ENCODE measurements at places on chromosomes 7 and 10. TPM values are rescaled to one million over a fixed set of nuclear protein-coding genes. Genes with fewer than 3 reads are reported as not detected.
A peak's percentile ranks its signal among the peaks of the same experiment; 100 is the strongest.

Gene ST8SIA6
- total RNA-seq: not detected

Gene MYH16
- 1.1 TPM for total RNA-seq

Gene PRDX3
- total RNA-seq: 269 TPM

Gene GSAP
- total RNA-seq: 7.4 TPM

Gene LAMB4
- 0.10 TPM for total RNA-seq

Gene CDK14
- 9.3 TPM for total RNA-seq

Gene PSMA2
- 438 TPM for total RNA-seq

Gene PIP
- not detected for total RNA-seq

Gene BET1
- total RNA-seq: 60.7 TPM

Gene TBX20
- total RNA-seq: 0.12 TPM

GRCh38 chr7:74349621-74350020 is 60.4 kb downstream of the CLIP2 start:
- no peak for DNase-seq

DNA sequence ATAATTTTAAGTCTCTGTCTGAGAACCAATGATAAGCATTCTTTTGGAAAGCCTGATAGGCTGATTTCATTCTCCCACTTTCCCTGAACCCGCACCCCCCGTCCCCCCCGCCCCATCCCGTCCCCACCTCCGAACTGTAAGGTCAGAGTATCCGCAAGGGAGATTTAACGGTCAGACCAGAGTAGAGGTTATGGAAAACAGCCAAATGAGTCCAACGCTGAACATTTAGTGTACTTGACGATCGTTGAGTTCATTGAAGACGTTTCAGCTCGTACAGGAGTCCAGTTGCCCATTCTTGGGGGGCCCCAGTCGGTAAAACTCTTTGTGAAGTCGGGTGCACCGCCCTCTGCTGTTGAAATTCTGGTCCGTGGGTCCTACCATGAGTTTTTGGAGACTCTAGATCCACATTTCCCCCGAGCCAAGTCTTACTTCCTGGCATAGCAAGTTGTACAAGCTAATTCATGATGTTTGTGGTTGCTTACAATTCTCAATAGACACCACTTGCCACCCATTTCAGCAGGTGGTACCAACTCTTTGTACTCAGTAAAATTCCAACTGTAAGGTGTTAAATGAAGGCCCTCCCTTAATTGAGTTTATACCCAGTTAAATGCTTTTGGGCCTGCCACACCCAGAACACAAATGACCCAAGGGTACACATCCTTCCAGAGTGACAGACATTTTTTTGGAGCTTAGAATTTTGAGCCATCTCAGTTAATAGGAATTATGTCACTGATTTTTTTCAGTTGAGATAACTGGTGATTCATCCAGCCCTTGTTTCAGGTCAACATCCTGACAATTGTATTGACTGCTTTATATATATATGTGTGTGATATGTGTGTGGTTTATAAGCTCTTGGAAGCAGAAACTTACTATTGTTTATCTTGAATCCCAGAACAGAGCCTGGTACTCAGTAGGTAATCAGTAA is 1.2 kb downstream of the MARCHF5 start:
- peak; percentile 52 for DNase-seq

- DNase-seq: no peak
Measured at GRCh38 chr10:80769700-80770160, 232.0 kb downstream of the SH2D4B start.

GRCh38 chr7:158543840-158544239 is 43.8 kb downstream of the PTPRN2 start:
- DNase-seq: no peak

- peak; percentile 33 for DNase-seq
Measured at GRCh38 chr7:91151916-91152315, 112.3 kb upstream of the FZD1 start.

DNA sequence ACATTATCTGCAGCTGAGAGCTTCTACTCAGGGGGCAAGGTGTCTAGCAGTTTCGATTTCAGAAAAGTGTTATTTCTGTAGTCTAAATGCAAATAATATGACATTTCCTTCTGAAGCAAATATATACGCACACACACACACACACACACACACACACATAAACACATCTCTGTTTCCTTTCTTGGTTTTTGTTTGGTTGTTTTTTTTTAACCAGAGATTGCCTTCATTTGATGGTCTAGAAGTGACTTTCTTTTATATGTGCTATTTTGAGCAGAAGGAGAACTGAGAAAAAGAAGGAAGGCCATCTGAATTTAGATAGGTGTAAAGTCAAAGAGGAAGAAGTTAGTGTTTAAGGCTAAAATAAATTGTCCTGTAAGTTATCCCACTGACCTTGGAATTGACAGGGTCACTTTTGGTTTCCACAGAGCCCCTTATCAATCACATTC is 142.2 kb downstream of the TRIL start:
- no peak for DNase-seq

DNA sequence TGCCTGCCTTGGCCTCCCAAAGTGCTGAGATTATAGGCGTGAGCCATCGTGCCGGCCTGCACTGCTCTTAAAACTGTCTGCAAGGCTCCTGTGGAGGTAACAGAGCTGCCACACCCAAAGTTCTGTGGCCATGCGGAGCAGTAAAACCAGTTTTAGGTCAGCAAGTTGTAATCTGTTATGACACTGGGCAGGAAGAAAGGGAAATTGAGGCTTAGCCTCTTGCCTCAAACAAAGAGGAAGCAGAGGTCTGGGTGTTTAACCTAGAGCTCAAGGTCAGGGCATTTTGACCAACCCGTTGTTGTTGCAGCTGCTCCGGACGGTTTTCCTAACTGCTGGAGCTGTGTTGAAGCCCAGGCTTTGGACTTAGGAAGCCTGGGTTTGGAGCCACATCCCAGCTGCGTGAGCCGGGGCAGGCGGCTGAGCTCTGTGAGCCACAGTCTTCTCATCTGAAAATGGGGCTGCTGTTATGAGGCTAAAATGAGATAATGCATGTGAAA is 7.4 kb upstream of the RRP12 start:
- DNase-seq: no peak

DNA sequence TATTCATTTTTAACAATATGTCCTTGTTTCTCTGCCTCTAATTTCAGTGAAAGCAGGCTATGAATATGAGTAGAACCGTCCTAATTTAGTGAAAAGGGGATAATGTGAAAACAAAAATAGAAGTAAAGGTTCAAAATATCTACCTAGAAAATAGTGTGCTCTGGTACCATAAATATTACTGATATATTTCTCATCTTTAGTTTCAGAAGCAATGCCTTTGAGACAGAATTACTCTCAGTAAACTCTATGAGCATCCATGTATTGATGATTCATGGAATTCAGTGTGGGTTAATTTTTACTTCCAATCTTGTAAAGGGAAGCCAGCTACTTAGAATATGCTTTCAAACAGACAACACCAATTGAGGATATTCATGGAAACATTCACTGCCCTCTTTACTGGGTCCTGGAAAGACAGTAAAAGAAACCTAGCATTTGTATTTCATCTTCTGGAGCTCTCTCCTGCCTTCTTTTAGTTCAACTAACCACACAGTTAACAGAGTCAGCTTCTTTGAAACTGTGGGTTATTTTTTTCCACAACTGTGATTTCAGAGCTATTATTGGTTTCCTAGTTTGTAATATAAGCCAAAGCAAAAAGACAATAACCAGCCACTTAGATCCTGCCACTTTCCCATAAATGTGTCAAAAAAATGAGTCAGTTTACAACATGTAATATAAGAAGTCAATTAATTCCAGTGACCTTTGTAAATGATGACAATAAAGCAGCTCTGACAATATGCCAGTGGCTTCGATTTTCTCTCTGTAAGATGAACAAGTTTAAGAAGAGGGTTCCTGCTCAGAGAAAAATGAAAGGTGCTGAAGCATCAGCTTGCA is 1.7 kb downstream of the LRRN3 start:
- no peak for DNase-seq

- no peak for DNase-seq
Measured at GRCh38 chr10:80266513-80266863, 23.0 kb downstream of the MAT1A start.

DNA sequence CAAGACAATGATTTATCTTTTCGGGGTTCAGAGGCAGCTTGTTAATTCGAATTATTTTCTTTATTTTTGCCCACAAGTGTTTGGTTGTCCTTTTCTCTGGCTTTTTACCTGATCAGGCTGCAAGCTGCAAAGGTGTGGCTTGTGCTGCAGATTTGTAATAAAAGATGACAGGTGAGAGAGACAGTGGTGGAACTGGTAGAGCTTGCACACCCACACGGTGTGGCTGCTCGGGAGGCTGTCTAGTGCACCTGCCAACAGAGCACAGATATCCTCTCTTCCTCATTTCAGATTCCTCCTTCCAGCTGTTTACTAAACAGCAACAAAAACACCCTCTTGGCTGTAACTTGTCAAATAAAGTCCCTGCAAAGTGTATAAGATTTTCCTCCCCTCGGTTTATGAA is 9.2 kb downstream of the GJD4 start:
- DNase-seq: no peak

DNA sequence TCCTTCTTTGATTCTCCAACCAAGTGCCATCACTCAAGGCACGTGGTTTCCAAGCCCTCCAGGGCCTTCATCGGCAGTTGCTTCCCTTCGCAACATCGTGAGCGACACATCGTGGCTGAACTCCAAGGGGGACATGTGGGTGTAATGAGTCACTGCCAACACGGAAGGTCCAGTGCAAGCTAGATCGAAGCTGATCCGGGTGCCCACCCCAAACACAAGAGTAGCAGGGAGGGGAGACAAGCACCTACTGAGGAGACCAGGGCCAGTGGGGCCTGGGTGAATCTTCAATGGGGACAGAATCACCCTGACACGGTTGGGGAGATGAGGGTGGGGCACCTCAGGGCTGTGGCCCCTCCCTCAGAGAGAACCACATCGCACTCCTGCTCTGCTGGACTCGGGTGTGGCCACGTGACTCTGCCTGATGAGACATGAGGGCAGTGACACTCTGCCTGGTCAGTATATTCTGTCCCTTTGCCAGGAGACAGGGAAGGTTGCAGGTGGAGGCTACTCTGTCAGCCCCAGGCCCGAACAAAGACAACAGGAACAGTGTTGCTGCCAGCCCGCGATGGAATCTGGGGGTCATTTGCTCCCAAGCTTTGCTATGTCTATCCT is 36.8 kb upstream of the HSPA12A start:
- peak; percentile 70 for DNase-seq

DNA sequence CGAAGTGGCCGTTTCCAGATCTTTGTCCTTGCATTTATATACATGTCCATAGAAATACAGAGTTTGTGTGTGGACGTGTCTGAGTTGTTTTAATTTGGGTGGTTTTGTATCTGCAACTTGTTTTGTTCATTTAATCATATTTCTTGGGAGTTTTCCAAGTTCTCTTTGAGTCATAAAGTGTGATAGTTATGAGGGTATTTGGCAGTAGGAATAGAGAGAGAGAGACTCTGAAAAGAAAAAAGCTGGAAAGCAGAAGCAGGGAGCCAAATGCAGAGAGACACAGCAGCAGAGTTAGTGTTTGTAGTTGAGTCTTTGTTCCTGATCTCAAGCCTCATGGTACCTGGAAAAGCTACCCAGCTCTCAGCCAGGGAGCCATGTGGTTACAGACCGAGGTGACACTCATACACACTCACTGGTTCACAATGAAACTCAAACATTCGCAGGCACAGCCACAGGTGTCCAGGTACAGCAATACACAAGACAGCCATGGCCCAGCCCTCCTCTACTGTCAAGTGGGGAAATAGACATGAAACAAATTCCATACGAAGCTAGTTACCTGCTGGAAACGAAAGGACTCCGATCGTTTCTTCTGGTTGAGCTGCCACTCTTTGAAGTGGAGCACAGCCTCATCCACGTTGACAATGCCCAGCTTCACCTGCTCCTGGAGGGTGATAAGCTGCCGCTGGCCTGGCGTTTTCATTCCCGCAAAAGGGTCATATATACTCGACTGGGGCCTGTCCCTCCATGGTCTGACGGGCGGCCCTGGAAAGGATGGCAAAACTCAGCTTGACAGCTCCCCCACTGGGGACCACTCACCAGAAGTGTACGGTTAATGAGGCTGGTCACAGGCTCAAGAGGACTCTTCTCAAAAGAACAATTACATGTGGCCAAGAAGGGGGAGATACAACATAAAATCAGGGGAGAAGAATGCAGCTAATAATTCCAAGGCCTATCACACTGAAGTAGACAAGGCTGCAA is 33.3 kb upstream of the TM9SF3 start:
- no peak for DNase-seq

DNA sequence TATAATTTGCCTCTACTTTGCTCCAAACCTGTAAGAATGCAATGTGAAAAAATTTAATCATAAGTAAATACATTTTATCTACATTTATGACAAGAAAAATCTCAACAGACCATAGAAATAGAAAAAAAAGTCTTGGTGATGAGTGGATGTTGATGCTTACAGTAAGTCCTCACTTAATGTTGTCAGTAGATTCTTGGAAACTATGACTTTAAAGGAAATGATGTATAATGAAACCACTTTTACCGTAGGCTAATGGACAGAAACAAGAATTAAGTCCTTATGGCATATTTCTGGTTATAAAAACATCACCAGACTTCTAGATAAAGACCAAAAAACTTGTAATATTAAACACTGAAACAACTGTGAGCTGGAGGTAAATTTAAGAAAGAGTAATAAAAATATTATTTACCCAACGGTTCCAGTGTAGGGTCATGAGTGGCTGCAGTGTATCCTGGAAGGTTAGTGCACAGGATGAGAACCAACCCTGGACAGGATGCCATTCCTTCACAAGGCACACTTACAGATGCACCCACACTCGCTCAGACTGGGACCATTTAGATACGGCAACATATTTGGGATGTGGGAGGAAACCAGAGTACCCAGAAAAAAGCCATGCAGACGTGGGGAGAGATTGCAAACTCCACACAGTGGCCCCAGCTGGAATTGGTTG is 76.3 kb downstream of the GLCCI1 start:
- no peak for DNase-seq

DNA sequence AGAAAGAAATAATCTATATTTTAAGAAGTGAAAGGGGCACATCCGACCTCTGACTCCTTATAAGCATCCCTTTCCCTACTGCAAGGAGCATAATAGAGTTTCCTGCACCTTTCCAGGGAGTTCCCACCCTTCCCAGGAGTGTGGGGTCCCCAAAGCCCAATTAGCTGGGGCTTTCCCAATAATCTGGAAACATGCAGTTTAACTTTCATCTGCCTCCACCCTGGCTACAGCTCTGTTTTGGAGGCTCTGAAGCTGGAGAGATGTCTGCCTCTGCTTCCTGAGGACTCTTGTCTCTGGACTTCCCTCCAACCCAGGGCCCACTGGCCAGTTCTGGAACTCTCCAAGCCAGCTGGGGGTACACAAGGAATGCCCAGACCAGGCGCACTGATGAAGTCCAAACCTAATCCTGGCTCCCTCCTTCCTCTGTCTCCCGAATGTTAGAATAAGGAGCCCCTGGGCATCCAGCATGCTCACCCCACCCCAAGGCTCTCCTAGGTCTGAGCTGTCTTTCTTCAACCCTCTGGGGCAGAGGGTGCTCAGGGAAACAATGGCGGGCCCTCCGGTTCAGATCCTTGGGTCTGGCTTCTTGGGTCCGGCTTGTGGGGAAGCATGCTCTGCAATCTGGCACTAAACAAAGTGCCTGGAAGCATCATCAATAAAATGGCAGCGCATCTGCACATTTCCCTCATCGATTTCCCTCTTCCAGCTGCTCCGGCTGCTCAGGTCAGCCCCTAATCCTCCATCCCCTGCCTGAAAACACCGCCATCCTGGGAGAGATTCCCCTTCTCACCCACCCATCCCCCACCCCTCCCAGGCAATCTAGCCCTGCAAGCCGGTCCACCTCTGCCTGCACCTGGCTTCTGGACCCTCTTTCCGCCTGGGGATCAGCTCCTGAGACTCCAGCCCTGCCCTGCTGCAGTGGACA is 13.3 kb downstream of the HOXA4 start:
- no peak for DNase-seq

GRCh38 chr10:46236546-46236887 is 50.3 kb upstream of the ANTXRL start:
- no peak for DNase-seq

GRCh38 chr10:49508654-49509053 is 30.3 kb downstream of the ERCC6 start:
- DNase-seq: no peak
